Astrocyte of the spinal cord (primary cell): ENCODE measurements at places on chromosomes 7 and 10.
A peak's percentile ranks its signal among the peaks of the same experiment; 100 is the strongest.

GRCh38 chr7:45400680-45401079 lies 173.5 kb upstream of the ADCY1 start:
- no peak for DNase-seq

DNA sequence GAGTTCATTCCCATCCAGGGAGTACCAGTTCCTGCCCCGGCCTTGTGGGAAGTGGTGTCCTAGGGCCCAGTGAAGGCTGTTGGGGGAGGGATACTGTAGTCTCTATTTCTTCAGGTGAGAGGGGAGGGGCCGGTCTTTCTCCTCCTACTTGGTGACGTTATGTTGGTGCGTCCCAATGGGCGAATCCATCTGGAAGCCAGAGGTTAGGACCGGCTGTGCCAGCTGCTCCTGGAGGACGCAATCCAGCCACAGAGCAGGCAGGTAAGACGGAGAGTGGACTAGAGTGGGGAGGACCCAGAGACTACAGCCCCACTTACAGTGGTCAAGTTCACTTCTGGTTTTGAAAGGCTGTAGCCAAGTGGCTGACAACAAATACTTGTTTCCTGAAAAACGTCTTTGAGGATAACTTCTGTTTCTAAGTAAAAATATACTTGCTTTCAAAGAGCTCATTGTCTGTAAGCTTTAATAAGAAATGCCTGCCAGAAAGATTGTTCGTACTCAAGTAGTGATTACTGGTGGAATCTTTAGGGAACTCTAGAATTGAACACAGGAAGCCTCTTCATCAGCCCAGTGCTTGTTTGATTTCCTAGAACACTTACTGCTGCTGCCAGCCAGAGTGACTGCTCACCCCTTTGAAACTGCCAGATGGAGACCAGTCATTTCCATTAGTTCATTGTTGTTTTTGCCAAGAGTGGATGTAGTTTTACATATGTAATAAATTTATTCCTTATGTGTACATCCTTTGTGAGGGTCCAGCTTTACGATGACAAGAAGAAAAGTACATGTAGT lies 25.4 kb downstream of the RBM33 start:
- DNase-seq = peak; percentile 67

- DNase-seq = no peak
Measured at GRCh38 chr10:116364868-116365267, 40.6 kb downstream of the CCDC172 start.

DNA sequence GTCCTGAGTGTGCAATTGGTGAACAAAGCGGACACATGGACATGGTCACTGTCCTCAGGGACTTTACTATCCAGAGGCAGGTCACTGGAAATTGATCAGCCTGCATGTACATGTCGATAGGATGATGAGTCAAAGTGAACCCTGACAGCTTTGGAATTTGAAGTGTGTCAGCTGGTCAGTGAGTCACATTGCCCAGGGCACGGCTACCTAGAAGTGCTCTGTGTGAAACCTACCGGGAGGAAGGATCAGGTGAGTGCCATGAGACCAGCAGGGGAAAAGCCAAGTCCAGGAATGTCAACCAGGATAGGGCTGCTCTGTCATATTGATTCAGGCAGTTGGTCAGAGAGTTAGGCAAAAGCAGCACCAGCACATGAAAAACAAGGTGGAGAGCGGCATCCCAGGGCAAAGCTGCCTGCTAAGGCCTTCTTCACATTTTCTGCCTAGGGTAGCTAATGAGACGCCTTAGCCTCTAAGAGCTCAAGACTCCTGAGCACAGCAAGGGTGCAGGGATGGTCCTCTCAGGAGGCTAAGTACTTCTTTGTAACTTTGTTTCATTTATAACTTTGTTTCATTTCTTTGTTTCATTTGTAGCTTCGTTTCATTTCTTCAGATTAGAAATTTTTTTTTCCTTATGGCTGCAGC lies 19.4 kb upstream of the PDCD4 start:
- no peak for DNase-seq

GRCh38 chr7:143385891-143386781 lies 5.0 kb downstream of the ZYX start:
- DNase-seq = no peak

- DNase-seq = no peak
Measured at GRCh38 chr10:119801998-119802538, 70.6 kb downstream of the MCMBP start.

- no peak for DNase-seq
Measured at GRCh38 chr10:88092265-88092664, 228.8 kb downstream of the PTEN start.

DNA sequence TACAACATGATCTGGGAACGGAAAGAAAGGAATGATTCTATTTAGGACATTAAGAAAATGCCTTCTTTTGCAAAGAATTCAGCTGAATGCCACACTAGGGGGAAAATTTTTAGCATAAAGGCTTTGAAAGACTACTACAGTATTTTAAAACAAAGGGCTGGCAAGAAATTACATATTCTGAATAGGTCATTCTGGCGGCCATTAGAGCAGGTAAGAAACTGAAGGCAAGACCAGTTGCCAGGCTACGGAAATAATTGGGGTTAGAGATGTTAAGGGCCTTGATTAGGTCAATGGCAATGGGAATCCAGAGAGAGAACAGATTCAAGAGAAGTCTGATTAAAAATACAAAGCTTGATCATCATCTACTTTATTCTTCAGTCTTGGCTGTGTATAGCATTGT lies 3.8 kb upstream of the HECTD2 start:
- no peak for DNase-seq

GRCh38 chr7:786472-787255 lies 45.6 kb upstream of the SUN1 start:
- peak; percentile 56 for DNase-seq

GRCh38 chr7:46572691-46573090 lies 651.6 kb upstream of the IGFBP3 start:
- DNase-seq = no peak

- no peak for DNase-seq
Measured at GRCh38 chr10:75063461-75064230, 47.8 kb upstream of the SAMD8 start.

- no peak for DNase-seq
Measured at GRCh38 chr10:44209811-44210210, 175.1 kb downstream of the CXCL12 start.
